Naive B cell (primary cell): ENCODE measurements at places on chromosomes 2 and 18. TPM values are rescaled to one million over a fixed set of nuclear protein-coding genes. Genes with fewer than 3 reads are reported as not detected.

The C2orf80 gene
- not detected for polyA plus RNA-seq

DNA sequence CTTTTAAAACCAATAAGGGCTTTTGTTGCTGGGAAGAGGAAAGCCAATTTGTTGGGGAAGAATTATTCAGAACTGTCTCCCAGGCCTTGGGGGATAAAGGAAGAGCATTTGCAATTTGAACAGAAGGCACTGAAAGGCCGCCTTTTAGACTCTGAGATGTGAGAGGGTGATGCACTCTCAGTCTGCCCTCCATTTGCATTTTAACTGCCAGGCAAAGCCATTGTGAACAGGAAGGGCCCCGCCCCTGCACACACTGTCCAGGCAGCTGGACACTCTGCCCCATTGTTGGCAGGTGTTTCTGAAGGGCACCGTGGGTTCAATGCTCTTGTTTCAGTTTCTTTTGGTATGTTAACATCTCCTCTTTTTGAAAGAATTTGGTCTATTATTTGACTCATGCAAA lies 169.5 kb upstream of the COPS8 start:
- no peak for DNase-seq

The DTNA gene
- not detected for polyA plus RNA-seq

GRCh38 chr18:26930630-26931029 lies 65.1 kb upstream of the AQP4 start:
- no peak for DNase-seq

- no peak for DNase-seq
Measured at GRCh38 chr18:6504605-6505497, 90.1 kb upstream of the L3MBTL4 start.

- DNase-seq: no peak
Measured at GRCh38 chr18:67400502-67401117, 115.9 kb downstream of the DSEL start.

The DNER gene
- polyA plus RNA-seq: not detected

The CHMP3 gene
- polyA plus RNA-seq: 94.7 TPM

The CCDC142 gene
- 25.9 TPM for polyA plus RNA-seq

The IL1F10 gene
- not detected for polyA plus RNA-seq

DNA sequence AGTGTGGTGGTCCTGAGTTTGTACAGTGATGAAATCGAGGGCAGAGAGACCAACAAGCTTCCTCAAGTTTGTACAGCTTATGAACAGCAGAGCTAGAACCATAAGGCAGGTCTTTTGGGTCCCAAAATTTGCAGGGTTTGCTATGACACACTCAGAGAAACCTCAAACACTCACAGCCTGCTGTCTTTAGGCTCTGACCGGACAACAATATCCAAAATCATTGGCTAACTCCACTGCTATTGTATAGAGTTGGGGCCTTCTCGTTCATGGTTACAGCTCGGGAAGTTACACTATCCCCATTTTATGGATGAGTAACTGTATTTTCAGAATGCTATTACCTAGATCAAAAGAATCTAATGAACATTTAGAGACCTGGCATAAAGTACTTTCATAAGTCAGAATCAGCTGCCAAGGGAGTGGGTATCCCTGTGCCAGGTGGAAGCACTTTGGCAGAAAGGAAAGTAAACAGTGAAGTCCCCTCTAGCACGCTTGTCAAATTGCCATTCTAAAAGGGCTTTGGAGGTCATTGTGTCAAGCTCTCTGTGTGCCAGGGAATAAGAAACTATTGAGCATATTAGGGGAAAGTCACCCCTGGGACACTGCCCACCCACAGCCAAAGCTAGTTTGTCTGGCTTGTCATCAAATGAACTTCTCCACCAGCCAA lies 331.8 kb downstream of the ALK start:
- no peak for DNase-seq

DNA sequence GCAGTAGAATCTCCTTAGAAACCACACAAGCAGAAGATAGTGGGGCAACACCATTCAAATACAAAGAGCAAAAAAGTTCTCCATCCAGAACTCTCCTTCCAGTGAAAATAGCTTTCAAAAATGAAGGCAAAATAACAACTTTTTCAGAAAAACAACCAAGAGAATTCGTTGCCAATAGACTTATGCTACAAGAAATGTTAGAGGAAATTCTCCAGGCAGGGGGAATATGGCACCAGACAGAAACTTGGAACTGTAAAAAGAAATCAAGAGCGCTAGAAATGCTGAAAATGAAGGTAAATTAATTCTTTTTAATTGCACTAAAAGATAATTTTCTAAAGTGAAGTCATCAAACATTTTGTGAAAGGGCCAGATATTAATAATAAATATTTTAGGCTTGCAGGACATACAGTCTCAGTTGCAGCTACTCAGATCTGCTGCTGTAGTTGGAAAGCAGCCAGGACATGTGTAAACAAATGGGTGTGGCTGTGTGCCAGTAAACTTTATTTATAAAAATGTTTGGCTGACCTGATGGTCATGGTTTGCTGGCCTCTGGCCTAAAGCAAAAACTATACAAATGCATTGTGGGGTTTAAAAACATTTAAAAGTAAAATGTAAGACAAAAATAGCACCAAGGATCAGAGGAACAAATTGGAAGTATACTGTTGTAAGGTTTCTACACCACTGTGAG lies 73.7 kb upstream of the TGFA start:
- DNase-seq: no peak

The KCNJ13 gene
- 0.18 TPM for polyA plus RNA-seq

The PID1 gene
- polyA plus RNA-seq: 0.42 TPM

DNA sequence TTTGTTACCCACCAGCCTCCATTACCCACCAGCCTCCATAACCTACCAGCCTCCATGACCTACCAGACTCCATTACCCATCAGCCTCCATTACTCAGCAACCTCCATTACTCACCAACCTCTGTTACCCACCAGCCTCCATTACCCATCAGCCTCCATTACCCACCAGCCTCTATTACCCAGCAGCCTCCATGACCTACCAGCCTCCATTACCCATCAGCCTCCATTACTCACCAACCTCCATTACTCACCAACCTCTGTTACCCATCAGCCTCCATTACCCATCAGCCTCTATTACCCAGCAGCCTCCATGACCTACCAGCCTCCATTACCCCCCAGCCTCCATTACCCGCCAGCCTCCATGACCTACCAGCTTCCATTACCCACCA lies 133.3 kb upstream of the HS6ST1 start:
- no peak for DNase-seq

The PKDCC gene
- polyA plus RNA-seq: not detected

- peak; percentile 16 for DNase-seq
Measured at GRCh38 chr2:26970928-26971627, 641 bp downstream of the MAPRE3 start.

DNA sequence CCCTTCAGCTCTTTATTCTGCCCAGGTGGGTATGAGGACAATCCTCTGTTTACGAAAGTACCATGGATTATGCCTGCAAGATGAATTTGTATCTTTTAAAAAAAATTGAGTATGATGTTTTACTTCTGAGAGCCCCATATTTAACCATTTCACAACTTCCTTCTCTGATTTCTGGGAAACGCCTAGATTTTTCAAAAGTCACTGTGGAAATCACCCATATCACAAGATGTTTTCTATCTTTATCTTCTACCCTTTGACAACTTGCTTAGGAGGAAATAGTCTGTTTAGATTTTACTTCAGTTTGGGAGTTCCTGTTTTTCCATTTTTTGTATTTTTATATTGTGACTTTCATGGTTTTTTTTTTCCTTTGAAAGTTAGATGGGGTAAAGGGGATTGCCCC lies 53.0 kb downstream of the ICOS start:
- no peak for DNase-seq

GRCh38 chr18:2083691-2084090 lies 487.6 kb downstream of the METTL4 start:
- DNase-seq: no peak

DNA sequence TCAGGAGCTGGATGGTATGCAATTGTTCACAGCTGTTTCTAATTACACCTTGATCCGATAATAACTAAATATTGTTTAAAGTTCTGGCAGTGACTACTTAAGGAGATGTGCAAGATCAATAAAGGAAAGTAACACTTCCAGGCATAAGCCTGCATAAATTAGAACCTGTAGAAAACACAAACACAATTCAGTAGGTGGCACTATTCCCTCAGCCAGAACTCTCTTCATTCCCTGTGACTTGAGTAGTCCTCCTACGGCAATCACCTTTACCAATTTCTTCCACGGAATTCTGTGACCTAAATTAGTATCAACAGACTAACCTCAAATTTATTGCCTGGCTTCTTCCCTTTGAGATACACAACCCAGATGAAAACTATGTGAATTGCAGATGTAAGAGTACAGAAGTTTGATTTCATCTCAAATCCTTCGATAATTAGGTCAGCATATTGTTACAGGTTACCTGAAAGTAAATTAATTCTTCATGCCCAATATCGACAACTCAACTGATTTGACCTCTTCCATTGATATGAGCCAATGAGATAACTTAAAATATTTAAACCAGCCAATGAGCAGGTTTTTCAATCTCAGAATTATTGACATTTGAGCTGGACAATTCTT lies 137.8 kb downstream of the PID1 start:
- DNase-seq: no peak

The SPATS2L gene
- not detected for polyA plus RNA-seq

DNA sequence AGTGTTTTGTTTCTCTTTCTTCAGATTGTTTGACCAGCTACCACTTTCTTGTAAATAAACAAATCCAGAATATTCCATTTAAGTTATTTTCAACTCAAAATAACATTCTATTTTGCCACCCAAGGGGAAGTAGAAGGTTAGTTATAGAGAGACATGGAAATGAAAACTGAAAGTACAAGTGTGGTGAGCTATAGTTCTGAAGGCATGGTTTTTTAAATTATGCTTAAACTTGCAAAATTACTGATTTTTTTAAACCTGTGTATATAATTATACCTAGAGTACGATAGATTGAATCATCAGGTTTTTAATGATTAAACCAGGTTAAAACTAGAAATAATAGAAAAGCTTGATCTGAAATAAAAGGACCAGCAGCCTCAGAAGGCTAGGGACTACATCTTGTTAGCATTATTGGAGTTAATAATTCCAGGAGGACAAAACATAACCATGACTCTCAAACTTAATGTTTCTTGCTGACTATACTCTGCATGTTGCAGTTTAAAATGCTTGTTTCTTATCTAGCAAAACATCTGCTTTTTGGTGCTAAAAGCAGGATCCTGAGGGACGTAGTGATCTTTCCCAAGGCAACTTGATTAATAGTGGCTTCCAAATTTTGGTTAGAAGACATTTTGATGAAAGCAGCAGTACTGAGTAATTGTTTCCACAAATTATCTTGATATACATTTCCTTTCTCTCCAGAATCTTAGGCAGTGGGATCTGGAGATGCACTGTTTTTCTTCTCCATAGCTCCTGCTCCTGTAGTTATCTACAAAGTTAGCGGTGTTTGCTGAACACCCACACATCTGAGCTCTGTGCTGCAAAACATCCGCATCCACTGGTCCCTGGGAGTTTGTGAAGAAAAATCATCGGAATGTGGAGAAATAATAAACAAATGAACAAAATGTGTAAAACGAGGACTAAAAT lies 327.2 kb upstream of the PKDCC start:
- DNase-seq: no peak

The GREB1L gene
- not detected for polyA plus RNA-seq

- no peak for DNase-seq
Measured at GRCh38 chr2:177397481-177398289, 5.1 kb downstream of the AGPS start.

DNA sequence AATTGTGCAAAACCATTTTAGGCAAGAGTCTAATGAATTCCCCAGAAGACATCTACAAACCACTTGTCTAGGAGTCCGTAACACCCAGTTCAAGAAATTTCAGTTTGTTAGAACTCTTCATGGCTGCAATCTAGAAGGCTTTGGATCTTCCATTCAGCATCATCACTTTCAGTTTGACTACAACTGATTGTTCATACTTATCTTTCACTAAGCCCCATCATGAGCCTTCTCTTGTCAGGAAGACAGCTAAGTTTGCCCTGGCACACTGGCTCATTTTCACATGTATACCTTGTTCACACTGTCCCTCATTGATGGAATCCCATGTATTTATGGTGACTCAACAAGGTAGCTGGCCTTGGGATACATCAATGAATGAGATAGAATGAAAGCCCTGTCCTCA lies 898.4 kb upstream of the CELF4 start:
- DNase-seq: no peak

The C2orf76 gene
- 26.2 TPM for polyA plus RNA-seq

GRCh38 chr2:3476321-3476984 lies 42.9 kb downstream of the ADI1 start:
- DNase-seq: no peak

- DNase-seq: no peak
Measured at GRCh38 chr2:224847961-224848850, 132.0 kb upstream of the CCDC195 start.

GRCh38 chr2:239148495-239149200 lies 252.2 kb downstream of the HDAC4 start:
- no peak for DNase-seq

GRCh38 chr2:88660622-88661021 lies 30.9 kb upstream of the RPIA start:
- no peak for DNase-seq

GRCh38 chr2:28869494-28870145 lies 489 bp downstream of the TRMT61B start:
- no peak for DNase-seq

DNA sequence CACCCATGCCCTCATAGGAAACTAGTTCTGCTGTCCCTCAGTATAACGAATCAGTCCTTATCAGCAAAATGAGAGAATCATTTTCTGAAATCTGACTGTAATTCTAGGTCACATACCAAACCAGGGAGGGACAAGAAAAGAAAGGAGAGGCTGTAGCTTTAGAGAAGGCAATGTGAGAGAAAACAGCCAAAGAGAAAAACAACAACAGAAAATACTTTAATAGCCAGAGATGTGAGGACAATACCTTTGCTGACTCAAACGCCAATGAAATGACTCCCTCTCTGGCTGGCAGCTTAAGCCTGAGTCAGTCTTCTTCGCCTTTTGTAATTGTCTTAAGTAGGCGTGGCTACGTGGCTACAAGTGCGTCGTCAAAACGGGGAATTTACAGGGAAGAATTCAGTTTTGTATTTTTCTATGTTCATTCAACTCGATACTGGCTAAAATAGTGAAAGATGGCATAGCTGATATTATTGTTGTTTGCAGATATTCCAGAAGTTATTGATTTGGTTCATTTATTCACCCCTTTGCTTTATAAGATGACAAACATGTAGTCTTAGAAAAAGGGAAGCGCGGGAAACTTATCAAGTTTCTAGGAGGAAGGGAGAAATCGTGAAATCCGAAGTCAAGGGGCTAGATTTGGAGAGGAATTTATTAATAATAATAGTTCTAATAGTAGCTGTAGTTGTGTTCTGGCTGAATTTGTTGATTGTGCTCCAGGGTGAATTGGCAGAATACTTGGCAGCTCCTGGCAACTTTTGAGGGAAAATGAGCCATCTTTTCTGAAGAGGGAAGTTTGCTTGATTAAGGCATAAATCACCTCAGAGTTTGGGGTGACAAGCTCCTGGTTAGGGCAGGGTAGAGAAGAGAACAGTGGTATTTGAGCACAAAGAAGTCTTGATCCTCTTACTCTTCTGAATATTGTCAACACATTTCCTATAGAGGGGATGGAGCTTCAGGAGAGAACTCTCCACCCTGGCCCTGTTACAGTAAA lies at the start of gene IL1A:
Gene IL1A, minus strand, starts transcription at position 295 of the 991 bp plus-strand sequence. CDS start 723 bp downstream, outside the sequence.
- no peak for DNase-seq

DNA sequence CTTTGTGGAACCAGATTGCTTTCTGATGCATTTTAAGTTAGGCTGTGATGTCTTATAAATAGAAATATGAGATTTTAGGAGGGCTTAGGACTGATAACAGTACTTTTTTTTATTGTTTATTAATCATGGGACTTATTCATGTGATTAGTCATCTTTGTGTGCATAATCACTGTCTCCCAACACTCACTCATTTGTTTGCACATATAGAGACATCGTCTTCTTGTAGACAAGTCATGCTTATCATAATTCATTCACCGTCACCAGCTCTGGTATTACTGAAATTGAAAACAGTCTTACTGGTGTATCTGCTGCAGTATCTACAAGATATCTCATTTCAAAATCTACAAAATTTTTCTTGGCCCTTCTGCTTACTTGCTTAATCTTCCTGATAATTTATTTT lies 45.8 kb downstream of the WDR7 start:
- DNase-seq: no peak
